ENCODE measurements at places on chromosomes 16 and 17.

DNA sequence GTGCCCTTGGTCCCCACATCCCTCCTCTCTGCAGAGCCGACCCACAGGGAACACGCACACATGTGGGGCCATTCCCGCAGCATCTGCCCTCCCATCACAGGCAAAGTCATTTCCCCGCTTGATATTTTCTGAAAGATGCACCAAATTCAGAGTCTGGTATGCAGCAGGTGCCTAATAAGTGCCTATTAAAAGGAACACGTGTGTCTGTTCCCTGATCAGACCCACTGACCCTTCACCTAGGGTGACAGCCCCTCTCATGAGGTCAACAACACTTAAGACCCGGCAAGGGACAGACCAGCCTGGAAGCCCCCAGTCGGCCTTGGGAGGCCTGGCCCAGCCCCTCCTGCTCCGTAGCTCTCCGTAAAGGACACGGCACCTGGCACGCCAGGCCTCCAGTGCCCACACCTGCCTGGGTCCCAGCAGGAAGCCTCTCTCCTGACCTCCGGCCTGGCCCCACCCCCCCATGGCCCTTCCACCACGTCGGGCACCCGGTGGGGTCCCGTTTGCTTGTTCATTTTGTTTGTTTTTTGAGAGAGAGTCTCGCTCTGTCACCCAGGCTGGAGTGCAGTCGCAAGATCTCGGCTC lies 20.0 kb downstream of the UNKL start:
- no peak for DNase-seq

DNA sequence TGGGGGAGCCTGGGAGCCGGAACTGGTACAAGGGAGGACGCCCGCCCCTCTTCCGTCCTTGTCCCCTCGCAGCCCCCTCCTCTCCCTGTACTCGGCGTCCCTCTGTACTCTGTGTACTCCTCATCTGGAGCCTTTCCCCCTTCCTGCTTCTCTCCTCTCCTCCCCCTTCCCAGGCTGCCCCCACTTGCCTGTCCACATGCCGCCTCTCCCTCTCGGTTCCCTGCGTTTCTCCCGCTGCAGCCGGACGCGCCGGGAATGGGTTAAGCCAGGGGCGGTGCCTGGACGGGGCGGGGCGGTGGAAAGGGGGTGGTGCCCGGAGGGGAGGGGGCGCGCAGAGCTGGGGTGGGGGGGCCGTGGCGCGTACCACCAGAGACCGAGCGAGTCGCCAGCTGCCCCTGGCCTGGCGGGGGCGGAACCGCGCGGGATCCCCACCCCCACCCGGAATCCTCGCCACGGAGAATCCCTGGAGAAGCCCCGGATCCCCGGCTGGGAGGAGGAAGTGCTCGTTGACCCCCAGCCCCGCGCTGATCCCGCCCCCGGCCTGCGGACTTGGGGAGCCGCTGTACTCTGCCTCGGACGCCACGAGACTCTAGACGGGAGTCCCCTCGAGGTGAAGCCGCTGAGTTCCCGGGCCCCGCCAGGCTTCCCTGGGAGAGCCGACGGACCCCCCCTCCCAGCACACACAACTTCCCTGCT lies 22.6 kb downstream of the GJD3 start:
- DNase-seq: no peak

GRCh38 chr16:11067697-11068141 lies 123.4 kb downstream of the CLEC16A start:
- DNase-seq: no peak

- DNase-seq: no peak
Measured at GRCh38 chr17:56305007-56305406, 151.7 kb downstream of the ANKFN1 start.

DNA sequence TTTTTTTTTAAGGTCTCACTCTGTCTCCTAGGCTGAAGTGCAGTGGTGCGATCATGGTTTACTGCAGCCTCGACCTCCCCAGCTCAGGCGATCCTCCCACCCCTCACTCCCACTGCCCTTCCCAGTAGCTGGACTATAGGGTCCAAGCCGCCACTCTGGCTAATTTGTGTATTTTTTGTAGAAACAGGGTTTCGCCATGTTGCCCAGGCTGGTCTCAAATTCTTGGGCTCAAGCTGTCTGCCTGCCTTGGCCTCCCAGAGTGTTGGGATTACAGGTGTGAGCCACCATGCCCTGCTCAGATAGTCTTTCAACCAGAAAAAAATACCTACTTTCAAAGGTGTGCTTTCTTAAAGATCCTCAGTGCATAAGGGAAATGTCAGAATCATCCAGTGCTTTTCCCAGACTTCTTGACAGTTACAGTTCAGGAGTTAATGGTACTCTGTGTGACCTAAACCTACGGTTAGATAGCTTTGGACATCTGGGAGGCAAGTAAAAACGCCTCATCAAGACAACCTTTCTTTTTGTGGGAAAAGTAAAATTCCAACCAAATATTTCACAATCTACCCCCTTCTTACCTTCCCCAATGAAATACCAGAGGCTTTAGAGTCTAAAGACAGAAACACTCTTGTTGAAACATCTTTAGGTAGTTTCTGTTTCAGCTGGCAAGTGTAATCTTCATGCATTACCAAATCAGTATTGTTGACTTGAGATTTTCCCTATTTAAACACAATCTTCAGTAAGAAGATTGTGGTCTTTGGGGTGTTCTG lies 6.8 kb downstream of the RSPRY1 start:
- DNase-seq: no peak

DNA sequence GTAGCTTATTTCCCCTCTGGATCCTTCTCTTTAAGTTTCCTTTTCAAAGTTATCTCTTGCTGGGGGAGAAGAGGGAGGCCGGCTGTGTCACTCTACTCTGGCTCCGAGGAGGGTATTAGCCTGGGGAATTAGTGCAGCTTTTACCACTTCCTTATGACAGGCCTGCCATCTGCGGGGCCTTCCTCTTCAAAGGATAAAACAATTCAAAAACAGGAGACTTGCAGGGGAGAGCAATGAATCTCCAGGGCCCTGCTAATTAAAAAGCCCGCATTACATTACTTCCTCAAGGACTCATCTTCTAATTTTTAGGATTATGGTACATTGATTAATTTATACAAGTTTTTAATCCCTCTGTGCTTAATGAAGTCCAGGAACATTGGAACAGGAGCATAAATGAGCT lies 190.9 kb upstream of the CDH5 start:
- DNase-seq: peak; percentile 80

All from NCI-H524 treated with DMSO at 0.1 percent for 48 hours (cell line).